ENCODE measurements at places on chromosomes 2 and 18. TPM values are rescaled to one million over a fixed set of nuclear protein-coding genes. Genes with fewer than 3 reads are reported as not detected.

DNA sequence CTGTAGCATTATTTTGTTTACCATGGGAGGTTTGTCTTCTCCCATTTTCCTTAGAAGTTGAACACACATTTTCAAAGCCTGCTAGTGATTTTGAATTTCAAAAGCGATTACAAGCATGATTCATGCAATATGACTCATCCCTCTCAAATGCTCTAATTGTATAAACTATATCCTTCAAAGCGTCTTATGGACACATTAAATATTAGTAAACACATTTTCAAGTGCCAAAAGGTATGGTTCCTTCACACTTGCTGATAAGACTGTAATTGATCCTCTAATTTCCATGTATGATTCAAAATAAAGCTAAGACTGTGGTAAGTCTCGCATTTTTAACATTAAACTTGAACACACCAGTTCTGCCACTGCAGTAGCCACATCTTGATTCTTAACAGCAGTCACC lies 512.9 kb downstream of the LRRTM4 start:
- no peak for DNase-seq
- H3K27ac ChIP-seq = no peak overlapping the region

GRCh38 chr2:12806549-12807242 lies 90.0 kb downstream of the TRIB2 start:
- H3K27me3 ChIP-seq = no peaks in the 10 kb centered on the region
- H3K27ac ChIP-seq = no peak overlapping the region
- no peaks in the 10 kb centered on the region for H3K36me3 ChIP-seq
- no peak for DNase-seq
- no peak overlapping the region for H3K4me3 ChIP-seq
- H3K4me1 ChIP-seq = no peaks in the 10 kb centered on the region

DNA sequence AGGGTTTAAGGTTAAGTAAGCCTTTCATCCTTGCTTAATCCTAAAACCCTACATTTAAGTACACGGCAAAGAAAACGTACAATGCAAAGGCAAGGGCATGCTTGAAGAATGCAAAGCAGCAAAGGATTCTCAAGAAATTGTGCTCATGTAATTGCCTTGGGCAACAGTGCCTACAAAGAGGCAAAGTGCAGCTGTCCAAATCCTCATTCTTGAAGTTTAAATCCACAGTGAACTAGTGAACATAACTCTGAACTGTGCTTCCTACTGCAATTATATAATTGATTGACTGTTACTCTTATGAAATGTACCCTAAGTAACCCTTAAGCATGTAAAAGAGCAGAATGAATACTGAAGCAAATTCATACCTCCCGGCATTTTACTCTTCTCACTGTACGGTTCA lies 85.4 kb downstream of the MAP3K20 start:
- H3K4me3 ChIP-seq = no peak overlapping the region
- no peaks in the 10 kb centered on the region for H3K27me3 ChIP-seq
- H3K36me3 ChIP-seq = no peaks in the 10 kb centered on the region
- no peak for DNase-seq
- no peak overlapping the region for H3K27ac ChIP-seq

HES6 gene
- 4.0 TPM for polyA plus RNA-seq

GRCh38 chr2:68465081-68465916 lies 1.8 kb downstream of the FBXO48 start:
- peak overlapping the region; percentile 89 for H3K27ac ChIP-seq
- peak; percentile 41 for DNase-seq
- peaks cover 29% of the 10 kb centered on the region for H3K4me1 ChIP-seq
- no peaks in the 10 kb centered on the region for H3K27me3 ChIP-seq
- no peak overlapping the region for H3K4me3 ChIP-seq

GRCh38 chr2:230714136-230714480 lies 1.5 kb downstream of the CAB39 start:
- H3K36me3 ChIP-seq = no peaks in the 10 kb centered on the region
- DNase-seq = peak; percentile 61
- H3K27me3 ChIP-seq = no peaks in the 10 kb centered on the region
- H3K4me1 ChIP-seq = peaks cover 79% of the 10 kb centered on the region
- H3K4me3 ChIP-seq = peak overlapping the region; percentile 77
- H3K27ac ChIP-seq = peak overlapping the region; percentile 69

DNA sequence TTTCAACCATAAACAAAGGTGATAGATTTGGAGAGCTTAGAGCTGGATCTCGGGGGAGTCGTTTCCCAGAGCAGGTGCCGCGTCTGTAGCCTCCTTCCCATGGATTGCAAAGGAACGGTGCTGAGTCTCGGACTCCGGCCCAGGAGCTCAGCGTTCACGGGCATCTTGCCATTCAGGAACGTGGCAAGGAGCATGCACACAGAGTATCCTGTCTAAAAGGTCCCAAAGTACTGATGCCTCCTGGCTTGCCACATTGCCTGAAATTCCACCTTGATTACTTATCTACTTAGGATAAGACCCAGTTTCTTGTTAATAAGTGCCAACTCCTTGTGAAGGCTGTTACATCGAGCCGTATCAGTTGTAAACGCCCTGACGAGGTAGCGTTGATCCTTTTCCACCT lies 197.8 kb upstream of the MYT1L start:
- H3K4me1 ChIP-seq = no peaks in the 10 kb centered on the region
- no peak overlapping the region for H3K4me3 ChIP-seq
- no peak overlapping the region for H3K27ac ChIP-seq
- no peaks in the 10 kb centered on the region for H3K36me3 ChIP-seq

DNA sequence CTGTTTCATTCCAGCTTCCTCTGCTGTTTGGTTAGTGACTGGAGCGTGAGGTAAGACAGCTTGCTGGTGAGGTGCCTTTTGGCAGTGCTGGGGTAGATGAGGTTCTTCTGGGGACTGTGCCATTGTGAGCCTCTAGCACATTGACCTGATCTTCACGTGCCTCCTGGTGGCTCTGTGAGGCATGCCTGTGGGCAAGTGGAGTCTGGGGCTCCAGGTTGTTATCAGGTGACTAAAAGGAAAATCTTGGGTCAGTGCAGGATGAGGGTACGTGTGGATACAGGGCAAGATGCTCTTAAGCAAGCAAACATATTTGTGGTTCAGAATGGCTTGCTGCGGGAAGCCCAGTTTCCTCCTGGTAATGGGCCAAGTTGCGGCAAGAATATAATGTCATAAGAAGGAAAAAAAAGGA lies 75.4 kb downstream of the FHOD3 start:
- no peaks in the 10 kb centered on the region for H3K4me1 ChIP-seq
- H3K4me3 ChIP-seq = no peak overlapping the region
- peaks cover 20% of the 10 kb centered on the region for H3K27me3 ChIP-seq
- H3K36me3 ChIP-seq = no peaks in the 10 kb centered on the region
- no peak for DNase-seq

DNA sequence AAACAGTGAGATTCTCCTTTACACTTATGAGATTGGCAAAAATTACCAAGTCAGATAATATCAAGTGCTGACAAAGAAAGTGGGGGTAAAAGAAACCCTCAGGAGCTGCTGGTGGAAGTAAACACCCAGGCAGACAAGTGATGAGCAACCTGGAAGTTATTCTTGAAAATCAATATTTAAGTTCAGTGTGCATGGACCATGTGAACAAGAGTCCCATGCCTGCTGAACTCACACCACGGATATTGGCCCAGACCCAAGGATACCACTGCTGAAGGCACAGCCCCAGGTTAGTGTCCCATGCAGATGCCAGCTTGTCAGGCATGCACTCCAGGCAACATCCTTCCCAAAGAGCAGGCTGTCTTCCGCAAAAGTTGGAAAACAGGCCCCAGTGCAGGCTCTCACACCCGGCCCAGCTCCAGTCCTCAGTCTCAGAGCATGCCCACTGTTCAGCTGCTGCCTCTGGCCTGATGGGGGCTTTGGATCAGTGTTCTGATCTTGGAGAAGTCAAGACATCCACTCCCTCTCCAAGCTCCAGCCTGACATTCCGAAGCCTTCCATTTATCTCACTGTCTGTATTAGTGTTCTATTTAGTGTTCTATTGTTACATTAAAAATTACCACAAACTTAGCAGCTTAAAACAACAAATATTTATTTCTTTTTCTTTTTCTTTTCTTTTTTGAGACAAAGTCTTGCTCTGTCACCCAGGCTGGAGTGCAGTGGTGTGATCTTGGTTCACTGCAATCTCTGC lies 70.0 kb downstream of the HS1BP3 start:
- no peak for DNase-seq
- peaks cover 10% of the 10 kb centered on the region for H3K4me1 ChIP-seq
- no peaks in the 10 kb centered on the region for H3K36me3 ChIP-seq

MMADHC gene
- 20.5 TPM for polyA plus RNA-seq

- H3K36me3 ChIP-seq = peaks cover 3% of the 10 kb centered on the region
- H3K4me3 ChIP-seq = no peak overlapping the region
- no peak overlapping the region for H3K27ac ChIP-seq
- peaks cover 10% of the 10 kb centered on the region for H3K4me1 ChIP-seq
Observed at GRCh38 chr2:97745474-97746174, 32.2 kb downstream of the ZAP70 start.

GRCh38 chr2:172561270-172561669 lies 5.4 kb downstream of the PDK1 start:
- no peak overlapping the region for H3K4me3 ChIP-seq
- no peak for DNase-seq

- peaks cover 56% of the 10 kb centered on the region for H3K36me3 ChIP-seq
- H3K27me3 ChIP-seq = no peaks in the 10 kb centered on the region
- H3K4me3 ChIP-seq = no peak overlapping the region
- DNase-seq = no peak
- H3K4me1 ChIP-seq = no peaks in the 10 kb centered on the region
Observed at GRCh38 chr2:177529166-177529565, 136.6 kb downstream of the AGPS start.

DNA sequence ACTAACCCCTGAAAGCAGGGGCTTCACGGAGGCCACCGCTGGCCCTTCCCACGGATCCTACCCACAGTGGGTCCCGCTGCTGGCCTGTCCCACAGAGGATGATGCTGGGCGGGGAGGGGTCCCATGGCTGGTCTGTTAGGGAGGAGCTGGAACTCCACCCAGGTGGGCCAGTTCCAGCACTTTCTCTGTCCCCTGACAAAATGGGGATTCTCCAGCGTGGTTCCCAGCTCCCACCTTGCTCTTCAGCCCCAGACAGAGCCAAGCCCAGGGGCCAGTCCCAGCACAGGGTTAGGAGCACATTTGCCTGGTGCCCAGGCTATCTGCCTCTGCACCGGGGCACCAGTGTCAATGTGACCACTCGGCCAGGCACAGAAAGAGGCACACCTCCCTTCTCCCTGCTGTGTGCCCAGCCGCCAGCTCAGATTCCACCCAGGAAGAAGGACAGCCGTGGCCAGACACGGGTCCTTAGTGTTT lies 50.0 kb downstream of the ANKMY1 start:
- no peak for DNase-seq
- H3K27ac ChIP-seq = no peak overlapping the region
- no peaks in the 10 kb centered on the region for H3K4me1 ChIP-seq

DNA sequence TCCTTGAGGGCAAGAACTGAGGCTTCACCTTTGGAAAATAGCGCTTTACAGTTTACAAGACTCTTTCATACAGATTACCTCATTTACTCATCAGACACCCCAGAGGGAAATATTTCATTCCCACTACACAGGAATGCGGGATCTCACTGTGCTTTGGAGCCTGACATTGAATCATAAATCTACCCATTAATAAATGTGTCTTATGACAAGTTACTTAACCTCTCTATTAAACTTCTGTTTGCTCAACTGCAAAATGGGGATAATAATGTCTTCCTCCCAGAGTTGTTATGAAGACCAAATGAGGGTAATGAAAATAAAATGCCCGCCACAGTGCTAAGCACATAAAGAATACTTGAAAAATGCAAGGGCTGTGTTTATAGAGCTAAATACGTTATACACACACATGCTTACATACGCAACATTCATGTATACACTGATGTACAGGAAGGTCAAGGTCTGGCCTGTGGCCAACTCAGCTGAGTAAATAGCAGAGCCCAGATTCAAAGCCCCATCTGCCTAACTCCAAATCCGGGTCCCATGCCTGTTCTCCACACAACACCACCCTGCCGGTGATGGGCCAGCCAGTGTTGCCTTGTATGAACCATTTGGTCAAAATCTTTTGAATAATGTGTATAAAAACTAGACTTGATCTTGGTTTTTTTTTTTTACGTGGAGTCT lies 77.8 kb upstream of the STPG4 start:
- H3K27ac ChIP-seq = no peak overlapping the region
- H3K4me3 ChIP-seq = no peak overlapping the region
- DNase-seq = no peak

DNA sequence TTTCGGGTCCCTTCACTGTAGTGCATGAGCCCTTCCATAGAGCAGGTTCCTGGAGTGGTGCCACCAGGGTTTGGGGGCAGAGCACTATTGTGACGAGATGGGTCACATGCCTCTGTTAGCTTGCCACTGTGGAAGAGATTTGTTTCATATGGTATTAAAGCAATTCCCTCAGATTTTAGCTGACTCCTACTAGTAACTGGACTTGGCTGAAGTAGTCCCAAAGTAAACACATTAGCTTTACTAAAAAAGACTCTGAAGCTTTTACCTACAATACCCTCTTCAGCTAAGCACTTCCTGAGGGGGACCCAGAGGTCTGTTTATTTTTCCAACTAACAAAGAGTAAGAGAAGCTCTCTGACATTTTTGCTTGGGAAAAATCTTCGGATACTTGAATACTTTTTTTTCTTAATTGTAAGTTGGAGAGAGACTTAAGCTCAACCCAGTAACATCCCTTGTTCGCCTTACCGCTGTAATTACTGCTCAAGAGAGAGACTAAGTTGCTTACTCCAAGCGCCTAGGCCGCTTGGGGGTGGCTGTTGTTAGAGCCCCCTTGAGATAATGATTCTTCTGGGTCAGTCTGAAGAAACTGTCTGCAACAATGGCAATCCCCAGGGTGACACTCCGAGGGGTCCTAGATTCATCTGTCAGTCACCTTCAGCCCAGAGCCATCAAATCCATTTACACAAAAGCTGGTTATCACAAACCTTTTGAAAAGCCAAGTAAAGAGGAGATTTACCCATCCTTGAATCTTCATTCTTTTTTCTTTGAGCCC lies 177.4 kb downstream of the FIGN start:
- DNase-seq = no peak
- no peak overlapping the region for H3K27ac ChIP-seq
- no peak overlapping the region for H3K4me3 ChIP-seq

DNA sequence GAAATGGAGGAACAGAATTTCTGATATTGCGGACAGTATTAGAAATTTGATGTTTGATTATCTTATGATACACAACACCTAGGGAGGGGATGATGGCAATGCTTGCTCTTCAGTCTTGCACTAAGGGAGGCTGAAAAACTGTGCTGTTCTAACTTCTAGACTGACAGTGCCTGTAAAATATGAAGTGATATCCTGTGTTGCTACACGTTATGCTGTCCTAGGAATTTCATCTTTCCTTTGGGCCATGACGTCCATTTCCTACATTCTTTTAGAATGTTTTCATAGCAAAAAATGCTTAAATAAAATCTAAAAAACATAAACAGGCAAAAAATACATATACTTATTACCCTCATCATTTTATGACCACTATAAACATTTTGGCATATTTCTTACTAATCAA lies 55.3 kb downstream of the OSBPL1A start:
- no peaks in the 10 kb centered on the region for H3K4me1 ChIP-seq
- no peak overlapping the region for H3K4me3 ChIP-seq
- H3K27ac ChIP-seq = no peak overlapping the region

Measured in CD14-positive monocyte (primary cell).